Fibroblast of gingiva (primary cell): ENCODE measurements at places on chromosomes 1 and 21.

DNA sequence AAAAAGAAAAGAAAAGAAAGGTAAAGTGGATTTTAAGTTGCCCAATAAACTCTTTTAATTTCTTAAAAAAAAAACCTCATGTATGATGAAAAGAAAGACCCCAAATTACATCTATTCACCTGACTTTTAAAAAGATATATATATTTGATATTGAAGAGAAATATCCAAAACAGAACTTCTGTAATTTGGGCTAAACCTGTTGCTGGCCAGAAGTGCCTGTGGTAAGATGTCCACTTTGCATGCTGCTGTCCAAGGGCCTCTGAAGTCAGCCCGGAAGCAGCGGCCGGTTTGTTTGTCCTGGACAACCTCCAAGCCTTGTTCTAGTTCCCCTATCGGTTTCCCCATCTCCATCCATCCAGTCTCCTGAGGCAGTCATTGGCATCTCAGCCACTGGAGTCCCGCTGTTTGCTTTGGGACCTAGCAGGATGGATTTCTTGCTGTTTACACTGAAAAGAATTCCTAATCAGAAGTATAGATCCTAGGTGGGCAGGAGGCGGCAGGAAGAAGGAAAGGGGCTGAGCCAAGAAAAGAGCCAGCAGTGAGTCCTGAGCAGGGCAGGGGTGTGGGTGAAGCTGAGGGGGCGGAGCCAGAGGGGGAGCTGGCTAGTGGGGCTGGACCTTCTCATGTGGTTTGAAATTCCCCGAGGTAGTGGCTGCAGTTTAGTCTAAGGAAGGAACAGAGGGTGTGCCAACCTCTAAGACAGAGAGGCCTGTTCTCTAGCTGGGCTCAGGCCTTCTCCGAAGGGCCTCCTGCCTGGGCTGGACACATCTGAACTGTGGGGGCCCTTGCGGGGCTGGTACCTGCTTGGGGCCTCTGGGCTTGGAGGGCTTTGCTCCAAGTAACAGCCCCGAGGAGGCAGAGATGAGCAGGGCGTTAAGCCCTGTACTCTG, 3.3 kb downstream of the NCMAP start:
- peak; percentile 79 for DNase-seq

DNA sequence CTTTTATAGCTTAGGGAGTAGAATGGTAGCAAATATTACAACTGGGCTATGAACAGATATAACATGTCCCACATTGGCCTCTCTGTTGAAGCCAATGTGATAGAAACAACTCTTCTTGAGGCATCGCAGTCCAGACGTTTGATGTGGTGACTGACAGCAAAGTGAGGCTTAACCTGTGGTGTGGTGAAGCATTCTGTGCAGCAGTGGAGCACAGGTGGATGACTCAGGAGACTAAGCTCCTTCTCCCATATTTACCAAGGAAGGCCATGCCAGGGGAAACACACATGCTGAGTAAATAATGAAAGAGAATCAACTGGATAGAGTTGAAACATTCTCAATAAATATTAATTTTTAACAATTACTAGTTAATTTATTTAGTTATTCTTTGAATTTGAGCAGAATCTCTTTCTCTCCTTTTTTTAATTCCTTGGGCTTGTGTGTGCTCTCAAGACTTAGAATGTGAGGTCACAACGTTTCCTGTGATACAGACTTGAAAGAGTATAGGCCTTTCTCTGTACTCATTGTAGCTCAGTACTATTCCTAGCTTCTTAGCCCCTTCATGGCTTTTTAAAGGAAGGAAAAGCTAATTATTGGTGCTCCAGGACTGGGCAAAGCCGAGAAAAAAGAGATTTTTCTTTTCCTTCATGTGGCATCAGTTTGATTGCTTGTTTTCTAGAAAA, 17.6 kb downstream of the CRB1 start:
- no peak for DNase-seq

GRCh38 chr1:104190821-104191220, 441.1 kb downstream of the AMY1C start:
- DNase-seq = no peak

- no peak for DNase-seq
Measured at GRCh38 chr1:96588416-96588995, 133.1 kb upstream of the PTBP2 start.
